ENCODE measurements at places on chromosomes 2 and 18. TPM values are rescaled to one million over a fixed set of nuclear protein-coding genes. Genes with fewer than 3 reads are reported as not detected.

GRCh38 chr2:88196490-88197087 lies 26.4 kb downstream of the THNSL2 start:
- H3K27me3 ChIP-seq = peaks cover 29% of the 10 kb centered on the region
- H3K27ac ChIP-seq = no peak overlapping the region
- H3K4me1 ChIP-seq = no peaks in the 10 kb centered on the region
- DNase-seq = no peak
- no peaks in the 10 kb centered on the region for H3K36me3 ChIP-seq
- no peak overlapping the region for H3K4me3 ChIP-seq

DNA sequence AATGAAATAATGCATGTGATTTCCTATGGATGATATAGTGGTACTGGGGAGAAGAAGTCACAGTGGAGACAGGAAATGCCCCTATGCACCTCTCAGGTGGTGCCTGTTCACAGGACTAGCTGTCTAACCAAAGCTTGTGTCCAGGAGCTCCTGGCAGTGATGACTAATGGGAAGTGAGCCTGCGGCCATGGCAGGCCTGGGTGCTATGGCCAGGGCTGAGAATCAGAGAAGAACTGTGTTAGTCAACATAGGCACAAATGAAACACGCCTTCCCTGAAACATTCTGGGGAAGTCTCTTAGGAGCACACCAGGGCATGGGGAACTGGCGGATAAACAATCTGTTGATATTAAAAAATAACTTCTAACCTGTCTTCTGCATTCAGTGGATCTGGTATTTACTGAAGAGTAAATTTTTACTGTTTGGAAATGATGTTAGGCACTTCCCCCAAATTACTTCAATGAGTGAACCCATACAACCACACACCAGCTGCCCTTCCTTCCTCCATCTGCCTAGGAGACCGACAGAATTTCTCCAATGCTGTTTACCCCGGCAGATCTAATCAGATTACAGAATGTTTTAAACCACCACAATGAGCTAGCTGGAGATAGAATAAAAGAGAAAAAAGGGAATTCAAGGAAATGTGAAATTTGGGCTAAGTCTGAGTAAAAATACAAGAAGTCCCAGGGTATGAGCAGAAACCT lies 67.4 kb downstream of the MEP1B start:
- no peaks in the 10 kb centered on the region for H3K4me1 ChIP-seq
- DNase-seq = no peak
- no peaks in the 10 kb centered on the region for H3K27me3 ChIP-seq
- H3K4me3 ChIP-seq = no peak overlapping the region
- no peak overlapping the region for H3K27ac ChIP-seq

DNA sequence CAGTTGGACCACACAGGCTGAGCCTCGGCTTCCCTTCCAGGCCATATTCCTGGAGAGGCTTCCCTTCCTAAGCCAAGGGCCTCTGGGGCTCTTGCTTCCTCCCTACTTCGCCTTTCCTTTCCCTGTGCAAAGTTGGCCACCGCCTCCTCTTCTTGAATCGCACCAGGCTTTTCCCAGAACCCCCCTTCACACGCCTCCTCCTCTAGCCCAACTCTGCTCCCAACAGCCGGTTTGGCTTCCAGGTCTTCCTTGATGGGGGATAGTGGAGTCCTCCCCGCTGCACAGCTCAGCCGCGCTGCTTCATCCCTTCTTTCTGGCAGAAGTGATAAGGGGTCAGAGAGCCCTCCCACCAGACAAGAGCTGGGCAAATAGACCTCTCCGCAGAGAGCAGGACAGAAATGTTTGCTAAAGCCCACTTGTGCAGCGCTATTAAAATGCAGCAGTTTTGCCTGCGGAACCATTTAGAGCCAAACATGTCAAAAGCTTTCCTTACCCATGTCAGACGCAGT lies 56.4 kb downstream of the SNORC start:
- H3K27me3 ChIP-seq = peaks cover 41% of the 10 kb centered on the region
- H3K27ac ChIP-seq = no peak overlapping the region
- H3K4me1 ChIP-seq = peaks cover 10% of the 10 kb centered on the region
- DNase-seq = no peak

DNA sequence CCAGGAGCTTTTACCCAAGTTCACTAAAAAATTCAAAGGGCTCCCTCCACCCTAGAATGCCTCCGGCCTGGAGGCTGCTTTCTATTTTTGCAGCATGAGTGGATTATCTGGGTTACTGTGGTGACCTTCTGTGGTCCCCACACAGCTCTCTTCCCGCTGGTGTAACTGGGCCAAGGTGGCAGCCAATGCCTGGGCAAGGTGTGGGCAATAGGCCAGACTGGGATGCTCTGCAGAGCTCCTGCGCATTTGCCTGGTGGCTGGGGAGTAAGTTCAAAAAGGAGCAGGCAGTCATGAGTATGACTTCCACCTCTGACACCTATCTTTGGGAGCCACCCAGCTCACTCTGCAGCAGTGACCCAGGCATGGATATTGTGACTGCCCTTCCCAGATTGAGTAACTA lies 130.5 kb upstream of the SPRED2 start:
- DNase-seq = no peak
- H3K4me3 ChIP-seq = no peak overlapping the region
- no peaks in the 10 kb centered on the region for H3K27me3 ChIP-seq
- H3K27ac ChIP-seq = no peak overlapping the region
- no peaks in the 10 kb centered on the region for H3K36me3 ChIP-seq

DNA sequence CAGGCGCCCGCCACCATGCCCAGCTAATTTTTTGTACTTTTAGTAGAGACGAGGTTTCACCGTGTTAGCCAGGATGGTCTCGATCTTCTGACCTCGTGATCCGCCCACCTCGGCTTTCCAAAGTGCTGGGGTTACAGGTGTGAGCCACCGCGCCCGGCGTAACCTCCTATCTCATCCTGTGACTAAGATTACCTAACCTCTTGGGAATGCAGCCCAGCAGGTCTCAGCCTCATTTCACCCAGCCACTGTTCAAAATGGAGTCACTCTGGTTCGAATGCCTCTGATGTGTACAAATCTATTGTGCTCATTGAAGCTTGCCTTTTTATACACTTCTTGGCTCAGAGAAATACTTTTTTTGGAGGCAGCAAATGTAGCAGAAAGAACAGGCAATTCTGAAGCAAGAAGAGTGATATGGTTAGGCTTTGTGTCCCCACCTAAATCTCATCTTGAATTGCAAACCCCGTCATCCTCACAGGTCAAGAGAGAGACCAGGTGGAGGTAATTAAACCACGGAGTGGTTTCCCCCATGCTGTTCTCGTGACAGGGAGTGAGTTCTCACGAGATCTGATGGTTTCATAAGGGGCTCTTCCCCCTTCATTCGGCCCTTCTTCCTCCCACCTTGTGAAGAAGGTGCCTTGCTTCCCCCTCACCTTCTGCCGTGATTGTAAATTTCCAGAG lies 60.6 kb downstream of the SLC4A3 start:
- DNase-seq = no peak
- no peak overlapping the region for H3K4me3 ChIP-seq
- H3K27me3 ChIP-seq = peaks cover 10% of the 10 kb centered on the region

GRCh38 chr2:182622231-182622630 lies 93.8 kb upstream of the DNAJC10 start:
- H3K4me3 ChIP-seq = no peak overlapping the region
- H3K36me3 ChIP-seq = no peaks in the 10 kb centered on the region
- H3K27me3 ChIP-seq = no peaks in the 10 kb centered on the region
- H3K27ac ChIP-seq = no peak overlapping the region

DNA sequence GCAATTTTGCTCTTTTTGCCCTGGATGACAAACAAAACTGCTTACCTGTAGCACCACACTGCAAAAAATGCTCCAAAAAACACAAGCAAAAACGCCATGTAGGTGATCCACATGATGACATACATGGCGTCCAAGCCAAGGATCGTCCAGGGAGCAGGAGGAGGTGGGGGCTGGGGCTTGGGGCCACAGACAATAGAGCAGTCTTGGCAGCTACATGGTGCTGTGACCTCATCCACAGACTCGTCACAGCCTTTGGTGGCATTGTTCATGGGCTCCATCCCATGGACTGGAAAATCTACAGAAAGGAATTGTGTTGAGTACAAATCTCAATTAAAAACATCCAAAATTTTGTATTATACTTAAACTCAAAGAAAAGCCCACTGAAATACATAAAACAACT lies 26.1 kb downstream of the NPC1 start:
- no peak overlapping the region for H3K27ac ChIP-seq
- H3K36me3 ChIP-seq = no peaks in the 10 kb centered on the region
- H3K4me1 ChIP-seq = no peaks in the 10 kb centered on the region
- no peak for DNase-seq
- H3K27me3 ChIP-seq = no peaks in the 10 kb centered on the region

DNA sequence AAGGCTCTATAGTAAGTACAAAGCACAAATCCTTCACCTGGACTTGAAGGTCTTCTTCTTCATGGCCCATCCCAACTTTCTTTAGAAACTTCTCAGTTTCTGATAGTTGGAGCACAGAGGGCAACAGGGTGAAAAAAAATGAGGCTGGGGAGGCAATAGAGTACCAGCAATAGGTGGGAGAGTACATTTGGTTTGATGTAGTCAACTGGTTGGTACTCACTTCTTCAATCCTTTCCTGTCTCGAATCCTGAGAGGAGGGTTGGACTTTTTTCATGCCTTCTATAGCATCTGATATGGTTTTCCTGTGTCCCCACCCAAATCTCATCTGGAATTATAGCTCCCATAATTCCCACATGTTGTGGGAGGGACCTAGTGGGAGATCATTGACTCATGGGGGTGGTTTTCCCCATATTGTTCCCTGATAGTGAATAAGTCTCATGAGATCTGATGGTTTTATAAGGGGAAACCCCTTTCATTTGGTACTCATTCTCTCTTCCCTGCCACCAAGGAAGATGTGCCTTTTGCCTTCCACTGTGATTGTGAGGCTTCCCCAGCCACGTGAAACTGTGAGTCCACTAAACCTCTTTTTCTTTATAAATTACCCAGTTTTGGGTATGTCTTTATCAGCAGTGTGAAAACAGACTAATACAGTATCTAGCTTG lies 75.9 kb upstream of the LCLAT1 start:
- no peak for DNase-seq
- no peak overlapping the region for H3K27ac ChIP-seq
- H3K4me1 ChIP-seq = no peaks in the 10 kb centered on the region
- H3K4me3 ChIP-seq = no peak overlapping the region

DNA sequence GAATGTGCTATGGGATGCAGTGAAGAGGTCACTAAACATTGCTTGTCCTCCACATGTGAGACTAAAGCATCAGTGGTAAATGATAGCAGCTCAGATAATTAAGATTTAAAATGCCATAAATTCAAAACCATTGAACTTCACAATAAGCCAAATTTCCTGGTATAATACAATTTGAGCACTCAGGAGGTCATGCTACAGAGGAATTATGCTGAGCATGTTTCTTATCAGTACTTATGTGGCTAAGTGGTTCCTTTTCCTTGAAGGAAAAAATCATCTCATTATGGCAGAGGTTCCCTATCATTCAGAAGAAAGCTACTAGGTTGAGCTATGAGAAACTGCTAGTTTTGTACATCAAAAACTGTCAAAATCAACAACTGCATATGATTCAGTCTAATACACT lies 156.6 kb downstream of the AGPS start:
- H3K36me3 ChIP-seq = no peaks in the 10 kb centered on the region
- H3K27ac ChIP-seq = no peak overlapping the region
- no peaks in the 10 kb centered on the region for H3K27me3 ChIP-seq
- H3K4me1 ChIP-seq = peaks cover 8% of the 10 kb centered on the region
- no peak for DNase-seq

- H3K4me1 ChIP-seq = no peaks in the 10 kb centered on the region
- DNase-seq = no peak
- H3K27ac ChIP-seq = no peak overlapping the region
These were observed 146.8 kb downstream of the MTX2 start for GRCh38 chr2:176415937-176416499.

- no peak overlapping the region for H3K4me3 ChIP-seq
- no peak overlapping the region for H3K27ac ChIP-seq
- no peaks in the 10 kb centered on the region for H3K27me3 ChIP-seq
- no peaks in the 10 kb centered on the region for H3K4me1 ChIP-seq
- H3K36me3 ChIP-seq = no peaks in the 10 kb centered on the region
- DNase-seq = no peak
These were observed 48.2 kb upstream of the PPM1B start for GRCh38 chr2:44120428-44120827.

- no peaks in the 10 kb centered on the region for H3K27me3 ChIP-seq
- H3K4me1 ChIP-seq = peaks cover 32% of the 10 kb centered on the region
- H3K27ac ChIP-seq = peak overlapping the region; percentile 3
- DNase-seq = no peak
- no peak overlapping the region for H3K4me3 ChIP-seq
- no peaks in the 10 kb centered on the region for H3K36me3 ChIP-seq
These were observed 27.2 kb downstream of the MAP4K3 start for GRCh38 chr2:39409697-39410389.

DNA sequence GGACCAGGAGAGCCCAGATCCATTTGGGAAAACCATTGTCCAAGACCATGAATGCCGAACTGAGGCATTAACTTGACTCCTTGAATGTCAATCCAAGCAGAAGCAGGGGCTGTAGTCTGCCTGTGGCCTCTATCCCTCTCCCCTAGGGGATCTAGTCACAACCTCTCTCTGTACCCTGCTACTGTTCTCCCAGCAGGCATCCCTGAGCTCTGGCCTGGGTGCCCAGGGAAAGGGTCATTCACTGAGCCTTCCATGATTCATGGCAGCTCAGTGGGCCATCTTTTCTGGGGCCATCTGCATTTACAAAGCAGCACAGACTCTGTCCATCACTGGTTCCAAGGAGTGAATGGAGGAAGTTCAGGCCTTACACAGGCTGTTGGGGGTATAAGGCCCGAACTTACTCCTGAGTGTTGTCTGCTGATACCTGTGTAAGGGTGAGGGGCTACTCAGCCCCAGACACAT lies 151.8 kb downstream of the ZFP36L2 start:
- H3K27me3 ChIP-seq = no peaks in the 10 kb centered on the region
- DNase-seq = no peak
- no peak overlapping the region for H3K4me3 ChIP-seq

DNA sequence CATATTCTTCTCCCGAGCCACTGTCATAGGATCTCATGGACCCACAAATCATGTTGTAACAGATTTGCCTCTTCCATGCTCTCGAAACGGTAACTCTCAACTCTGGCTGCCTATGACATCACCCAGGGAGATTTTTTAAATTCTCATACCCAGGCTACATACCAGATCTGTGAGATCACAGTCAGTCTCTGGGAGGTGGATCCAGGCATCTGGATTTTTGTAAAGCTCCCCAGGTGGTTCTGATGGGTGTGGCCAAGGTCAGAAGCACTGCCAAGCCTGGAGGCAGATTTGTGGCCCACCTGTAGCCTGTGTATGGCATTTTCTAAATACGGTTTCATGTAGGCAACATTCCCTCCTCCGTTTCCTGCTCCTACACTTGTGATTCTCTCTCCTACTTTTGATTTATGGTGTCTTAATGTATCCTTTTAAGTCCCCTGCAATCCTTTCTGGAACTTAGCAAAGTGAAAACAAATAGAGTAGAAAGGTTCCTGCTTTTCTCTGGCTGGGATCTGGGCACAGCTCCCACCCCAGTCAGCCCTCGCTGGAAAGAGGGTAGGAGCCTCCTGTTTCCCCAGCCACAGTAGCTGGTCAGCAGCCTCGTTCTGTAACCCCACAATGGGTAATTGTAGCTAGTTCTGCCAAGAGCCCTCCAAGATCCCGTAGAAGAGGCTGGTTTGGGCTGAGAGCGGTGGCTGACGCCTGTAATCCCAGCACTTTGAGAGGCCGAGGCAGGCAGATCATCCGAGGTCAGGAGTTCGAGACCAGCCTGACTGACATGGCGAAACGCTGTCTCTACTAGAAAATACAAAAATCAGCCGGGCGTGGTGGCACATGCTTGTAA lies 96.2 kb downstream of the KLHL29 start:
- H3K27me3 ChIP-seq = no peaks in the 10 kb centered on the region
- no peak overlapping the region for H3K4me3 ChIP-seq
- no peak for DNase-seq
- H3K4me1 ChIP-seq = peaks cover 6% of the 10 kb centered on the region

Gene NTSR2
- polyA plus RNA-seq = 3.0 TPM

Gene IL1A
- 0.07 TPM for polyA plus RNA-seq

Gene GKN2
- polyA plus RNA-seq = not detected

Gene TOGARAM2
- 0.16 TPM for polyA plus RNA-seq

Gene CRYBA2
- 1.6 TPM for polyA plus RNA-seq

Data from adrenal gland (tissue), 19 donors.